ENCODE measurements at places on chromosomes 2 and 18.

DNA sequence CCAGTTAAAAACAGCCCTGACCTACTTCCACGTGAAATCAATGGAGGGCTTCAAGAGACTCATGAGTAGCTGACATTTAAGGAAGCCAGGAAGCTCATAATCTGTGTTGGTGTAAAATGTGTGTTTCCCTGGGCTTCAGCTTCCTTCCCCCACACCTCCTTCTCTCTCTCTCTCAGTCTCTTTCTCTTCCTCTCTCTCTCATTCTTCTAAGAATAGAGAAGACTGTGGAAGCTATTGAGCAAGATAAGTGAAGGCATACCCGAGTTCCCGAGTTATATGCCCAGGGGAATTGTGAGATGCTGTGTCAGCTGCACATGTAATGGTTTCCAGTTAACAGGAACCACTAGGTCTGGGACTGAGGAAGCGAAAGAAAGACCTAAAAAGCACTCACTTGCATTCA is 199.4 kb downstream of the NYAP2 start:
- no peak for DNase-seq

DNA sequence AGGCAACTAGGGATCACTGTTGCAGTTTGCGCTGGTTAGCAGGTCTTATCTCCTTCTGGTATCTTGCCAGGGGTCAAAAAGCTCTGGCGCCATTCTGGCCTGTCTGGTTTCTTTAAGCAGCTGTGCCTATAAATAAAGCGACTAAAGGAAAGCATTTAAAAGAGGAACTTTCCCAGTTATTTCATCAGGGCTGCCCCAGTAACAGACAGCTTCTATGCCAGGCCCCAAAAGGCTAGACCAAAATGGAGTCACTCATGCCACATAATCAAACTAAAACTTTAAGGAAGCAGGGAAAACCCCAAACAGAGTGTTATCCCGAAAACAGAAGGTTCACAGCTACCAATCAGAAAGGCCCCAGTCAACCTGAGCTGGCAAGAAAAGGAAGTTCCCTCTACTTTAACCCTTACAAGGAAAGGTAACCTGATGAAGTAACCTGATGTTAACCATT is 41.2 kb upstream of the HNRNPA3 start:
- DNase-seq: no peak

- DNase-seq: no peak
Measured at GRCh38 chr2:110729106-110729505, 3.3 kb upstream of the ACOXL start.

GRCh38 chr18:58180738-58181353 is 136.8 kb downstream of the NEDD4L start:
- peak; percentile 84 for DNase-seq

DNA sequence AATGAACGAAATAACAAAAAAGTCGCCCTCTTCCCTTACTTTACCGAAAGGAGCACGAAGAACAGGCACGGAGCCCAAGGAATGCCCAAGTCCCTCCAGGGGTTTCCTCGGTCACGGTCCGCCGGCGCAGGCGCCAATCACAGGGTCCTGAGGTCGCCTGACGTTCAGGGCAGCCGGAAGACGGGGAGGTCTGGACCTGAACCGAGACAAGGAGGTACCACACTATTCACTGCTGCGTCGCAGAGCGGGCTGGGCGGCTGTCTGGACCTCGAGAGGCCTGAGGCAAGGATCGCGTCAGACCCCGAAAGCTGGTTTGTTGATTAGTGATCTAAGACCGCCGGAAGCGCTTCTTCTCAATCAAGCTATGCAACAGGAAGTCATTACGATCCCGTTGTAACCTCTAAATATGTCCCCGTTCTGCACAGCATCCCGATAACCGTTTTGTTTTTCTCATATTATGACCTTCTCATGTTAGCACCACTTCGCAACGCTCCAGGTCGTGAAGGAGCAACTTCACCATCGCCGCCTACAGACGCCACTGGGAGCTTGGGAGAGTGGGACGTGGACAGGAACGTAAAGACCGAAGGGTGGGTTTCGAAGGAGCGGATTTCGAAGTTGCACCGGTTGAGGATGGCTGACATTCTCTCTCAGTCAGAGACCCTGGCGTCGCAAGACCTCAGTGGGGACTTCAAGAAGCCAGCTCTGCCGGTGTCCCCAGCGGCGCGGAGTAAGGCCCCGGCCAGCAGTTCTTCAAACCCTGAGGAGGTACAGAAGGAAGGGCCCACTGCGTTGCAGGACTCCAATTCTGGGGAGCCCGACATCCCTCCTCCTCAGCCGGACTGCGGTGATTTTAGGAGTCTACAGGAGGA is at the start of the genes SLC4A1AP and SUPT7L:
Gene SLC4A1AP (plus strand): TSS at position 605 of the 869 bp plus-strand sequence. CDS start 26 bp downstream, at position 631.
Gene SUPT7L (minus strand): TSS at position 330 of the 869 bp plus-strand sequence. CDS start 1,422 bp downstream, outside the sequence.
- DNase-seq: peak; percentile 79

- no peak for DNase-seq
Measured at GRCh38 chr2:129885735-129886134, 93.7 kb upstream of the RAB6C start.

DNA sequence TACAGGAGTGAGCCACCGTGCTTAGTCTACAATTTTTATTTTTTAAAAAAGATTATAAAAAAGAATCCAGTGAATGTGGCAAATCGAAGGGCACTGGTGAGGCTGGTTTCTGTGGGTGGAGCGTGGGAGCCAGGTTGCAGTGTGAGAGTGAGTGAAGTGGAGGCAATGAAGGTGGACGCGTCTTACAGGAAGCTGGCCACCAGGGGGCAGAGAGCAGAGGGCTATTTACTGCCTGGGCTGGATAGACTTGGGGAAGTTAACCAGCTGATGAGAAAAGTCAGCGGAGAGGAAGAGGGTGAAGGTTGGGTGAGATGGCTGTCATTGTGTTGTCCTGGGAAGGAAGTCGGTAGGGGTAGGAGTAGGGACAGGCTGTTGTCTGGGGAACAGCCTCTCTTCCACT is 6.8 kb downstream of the SCTR start:
- peak; percentile 39 for DNase-seq

DNA sequence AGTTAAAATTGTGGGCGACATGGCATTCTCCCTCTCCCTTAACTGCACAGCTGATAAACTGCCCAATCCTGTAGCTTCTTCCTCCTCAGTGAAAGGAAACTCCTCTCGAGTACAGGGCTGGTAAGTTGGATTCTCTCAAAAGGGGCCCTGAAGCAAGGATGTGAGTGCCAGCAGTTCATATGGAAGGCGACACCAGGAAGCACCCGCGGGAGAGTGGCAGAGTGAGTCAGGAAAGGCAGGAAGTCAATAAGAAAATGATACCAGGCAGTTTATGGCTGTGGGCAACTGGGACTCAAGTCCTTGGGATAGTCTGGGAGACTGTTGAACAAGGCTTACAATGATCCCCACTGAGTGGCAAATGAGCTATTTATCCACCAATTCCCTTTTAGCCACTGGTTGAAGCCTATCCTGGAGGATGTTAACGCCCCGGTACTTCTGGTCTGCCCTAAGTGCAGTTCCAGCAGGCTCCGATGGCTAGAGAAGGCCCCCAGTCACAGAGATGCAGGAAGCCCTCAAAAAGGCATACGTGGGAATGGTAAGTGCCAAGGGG is 34.8 kb downstream of the ABHD3 start:
- peak; percentile 3 for DNase-seq

DNA sequence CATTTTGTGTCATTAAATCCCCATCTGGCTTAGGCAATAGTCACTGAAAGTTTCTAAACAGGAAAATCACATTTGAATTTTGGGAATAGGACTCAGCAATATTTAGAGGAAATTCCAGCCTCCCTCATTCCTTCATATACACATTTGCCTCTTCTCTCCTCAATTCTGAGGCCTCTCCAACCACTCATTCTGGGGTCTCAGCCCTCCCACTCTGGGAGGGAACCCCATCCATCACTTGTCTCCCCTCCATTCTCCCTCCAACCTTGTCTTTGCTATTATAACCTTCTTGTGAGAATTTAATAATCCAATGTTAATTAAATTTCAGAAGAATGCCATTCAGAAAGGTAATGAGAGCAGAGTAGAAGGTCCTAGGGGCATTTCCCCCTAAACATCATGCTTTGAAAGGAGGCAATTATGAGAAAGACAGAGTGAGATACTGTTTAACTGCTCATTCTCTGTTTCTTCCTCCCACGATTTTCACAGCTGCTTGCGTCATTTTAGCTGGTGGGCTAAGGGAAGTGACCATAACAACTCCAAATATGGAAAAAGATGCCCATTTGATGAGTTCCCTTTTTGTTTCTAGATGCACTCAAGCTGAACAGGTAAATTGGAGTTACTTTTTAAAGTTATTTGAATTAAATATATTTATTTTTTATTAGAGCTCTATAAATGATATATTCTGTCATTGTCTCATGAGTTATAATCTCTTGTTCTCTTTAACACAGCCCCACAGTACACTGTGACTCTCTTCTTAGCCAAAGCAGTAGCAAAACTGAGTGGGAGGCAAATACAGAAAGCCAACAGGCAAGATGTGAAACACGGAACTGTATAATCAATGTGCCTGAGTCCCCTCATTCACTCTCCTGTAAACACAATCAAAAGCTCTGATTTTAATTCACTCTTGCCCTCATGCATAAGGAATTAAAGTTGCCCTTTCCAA is 135.1 kb downstream of the DLGAP1 start:
- DNase-seq: no peak

GRCh38 chr18:50334546-50335152 is 40.2 kb upstream of the SKA1 start:
- no peak for DNase-seq

DNA sequence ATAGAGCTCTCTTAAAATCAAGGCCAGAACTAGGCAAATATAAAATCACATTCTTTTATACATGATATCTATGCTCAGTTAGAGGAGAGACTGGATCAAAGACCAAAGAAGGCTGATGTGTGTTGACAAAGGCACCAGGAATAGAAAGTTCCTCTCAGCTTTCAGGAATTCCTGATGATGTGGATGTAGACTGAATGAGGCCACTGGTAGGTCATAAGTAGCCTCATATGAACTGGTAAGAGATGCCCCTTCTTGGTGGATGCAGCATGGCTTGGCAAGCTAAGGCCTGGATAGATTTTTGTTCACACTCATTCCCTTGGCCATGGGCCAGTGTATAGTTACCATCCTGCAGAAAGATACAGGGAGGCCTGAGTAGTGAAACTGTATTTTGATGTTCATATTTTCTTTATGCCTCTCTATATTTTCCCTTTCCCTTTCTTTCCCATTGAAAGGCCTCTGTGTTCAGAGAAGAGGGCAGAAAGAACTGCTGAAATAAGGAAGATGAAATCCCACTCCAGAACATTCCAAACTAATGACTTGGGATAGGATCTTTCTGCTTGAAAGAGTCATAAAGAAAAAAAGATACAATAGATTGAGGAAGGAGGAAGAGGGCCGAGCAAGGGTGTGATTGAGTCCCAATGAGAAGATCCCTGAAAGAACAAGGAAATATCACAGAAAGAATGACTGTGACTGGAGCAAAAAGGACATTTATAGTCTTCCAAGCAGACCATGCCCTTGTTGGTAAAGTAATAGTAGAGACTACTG is 2182.7 kb upstream of the PIK3C3 start:
- DNase-seq: no peak

DNA sequence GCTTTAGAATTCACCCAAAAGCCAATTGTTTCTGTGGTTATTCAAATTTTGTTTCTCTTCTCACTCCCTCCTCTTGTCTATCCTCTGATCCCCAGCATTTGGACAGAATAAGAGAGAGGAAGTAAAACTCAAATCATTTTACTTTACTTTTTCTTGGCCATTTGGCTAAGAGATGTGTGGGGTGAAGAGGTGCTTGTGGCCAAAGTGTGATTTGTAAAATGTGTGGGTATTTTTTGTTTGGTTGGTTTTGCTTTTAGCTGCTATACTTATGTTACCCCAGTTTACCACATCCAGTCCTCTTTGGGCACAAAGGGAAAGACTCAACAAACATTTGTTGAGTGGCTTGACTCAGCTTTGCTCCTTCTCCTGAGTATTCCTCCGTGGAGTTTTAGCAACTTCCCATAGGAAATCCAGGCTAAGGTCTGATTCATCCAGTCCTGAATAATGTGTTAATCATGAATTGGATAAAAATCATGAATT is 109.1 kb upstream of the CYP1B1 start:
- DNase-seq: no peak

GRCh38 chr2:12161085-12161484 is 414.7 kb downstream of the LPIN1 start:
- no peak for DNase-seq

All from NCI-H510A treated with DMSO at 0.1 percent for 48 hours (cell line).